ENCODE measurements at places on chromosomes 11 and 22.

DNA sequence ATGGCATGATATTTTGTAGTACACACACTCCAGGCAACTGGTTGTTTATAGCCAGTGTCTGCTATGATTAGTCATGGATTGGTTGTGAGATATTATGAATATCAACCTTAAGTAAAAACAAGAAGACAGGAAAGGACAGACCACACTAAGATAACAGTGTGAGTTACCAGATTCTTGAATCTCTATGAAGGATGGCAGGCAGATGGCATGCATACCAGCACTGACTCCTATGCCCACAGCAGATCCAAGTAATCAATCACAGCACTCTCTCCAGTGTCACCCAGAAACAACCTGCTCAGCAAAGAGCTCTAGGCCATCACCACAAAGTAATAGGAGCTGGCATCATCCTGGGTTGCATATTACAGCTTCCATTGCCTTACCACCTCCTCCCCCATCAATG, 116.6 kb downstream of the GALNT18 start:
- DNase-seq: no peak

DNA sequence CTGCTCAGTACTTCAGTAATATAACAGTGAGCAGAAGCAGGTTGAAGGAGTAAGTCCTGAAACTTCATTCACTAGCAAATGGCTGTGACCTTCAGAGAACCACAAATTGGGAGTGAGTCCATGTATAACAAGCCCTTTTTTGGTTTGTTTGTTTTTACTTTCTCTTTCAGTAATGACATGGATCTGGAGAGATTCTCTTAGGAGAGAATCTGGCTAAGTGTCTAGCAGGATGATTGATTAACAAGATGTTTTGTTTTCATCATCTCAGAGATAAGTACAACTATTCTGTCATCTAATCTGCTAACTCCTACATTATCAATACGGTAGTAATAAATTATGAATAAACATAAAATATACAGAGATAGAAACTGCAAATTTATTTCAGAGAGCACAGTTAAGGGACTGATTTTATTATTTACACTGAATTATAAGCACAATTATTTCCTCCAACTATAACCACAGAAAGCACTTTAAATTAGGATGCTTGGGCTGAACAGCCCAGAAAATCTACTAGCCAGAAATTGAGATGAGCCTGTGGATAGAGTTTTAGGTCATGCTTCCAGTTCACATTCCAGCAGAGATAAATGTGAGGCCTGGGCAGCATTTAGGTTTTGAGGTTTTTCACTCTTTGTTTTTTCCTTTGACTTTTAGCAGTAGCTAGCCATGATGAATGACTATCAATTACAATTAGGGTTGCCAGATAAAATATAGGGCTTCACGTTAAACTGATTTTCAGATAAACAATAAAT, 429.3 kb upstream of the FAT3 start:
- DNase-seq: no peak

- no peak for DNase-seq
These were observed 23.3 kb upstream of the EIF3D start for GRCh38 chr22:36552289-36552688.

- no peak for DNase-seq
These were observed 2.0 kb downstream of the NAA40 start for GRCh38 chr11:63940786-63941185.

DNA sequence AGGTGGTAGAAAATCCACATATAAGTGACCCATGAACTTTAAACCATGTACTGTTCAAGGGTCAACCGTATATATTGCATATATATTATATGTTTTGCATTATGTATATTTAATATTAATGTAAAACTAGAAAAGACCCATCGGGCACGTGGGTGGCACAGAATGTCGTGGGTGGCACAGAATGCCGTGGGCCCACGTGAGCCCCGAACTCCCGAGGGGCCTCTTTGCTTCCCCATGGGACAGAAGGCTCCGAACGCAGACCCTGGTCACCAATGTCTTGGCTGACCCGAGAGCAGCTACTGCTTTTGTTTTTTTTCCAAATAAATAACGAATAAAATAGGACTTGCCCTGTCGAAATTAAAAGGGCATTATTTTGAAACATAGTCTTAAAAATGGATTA, 415.4 kb downstream of the BRD1 start:
- DNase-seq: no peak

DNA sequence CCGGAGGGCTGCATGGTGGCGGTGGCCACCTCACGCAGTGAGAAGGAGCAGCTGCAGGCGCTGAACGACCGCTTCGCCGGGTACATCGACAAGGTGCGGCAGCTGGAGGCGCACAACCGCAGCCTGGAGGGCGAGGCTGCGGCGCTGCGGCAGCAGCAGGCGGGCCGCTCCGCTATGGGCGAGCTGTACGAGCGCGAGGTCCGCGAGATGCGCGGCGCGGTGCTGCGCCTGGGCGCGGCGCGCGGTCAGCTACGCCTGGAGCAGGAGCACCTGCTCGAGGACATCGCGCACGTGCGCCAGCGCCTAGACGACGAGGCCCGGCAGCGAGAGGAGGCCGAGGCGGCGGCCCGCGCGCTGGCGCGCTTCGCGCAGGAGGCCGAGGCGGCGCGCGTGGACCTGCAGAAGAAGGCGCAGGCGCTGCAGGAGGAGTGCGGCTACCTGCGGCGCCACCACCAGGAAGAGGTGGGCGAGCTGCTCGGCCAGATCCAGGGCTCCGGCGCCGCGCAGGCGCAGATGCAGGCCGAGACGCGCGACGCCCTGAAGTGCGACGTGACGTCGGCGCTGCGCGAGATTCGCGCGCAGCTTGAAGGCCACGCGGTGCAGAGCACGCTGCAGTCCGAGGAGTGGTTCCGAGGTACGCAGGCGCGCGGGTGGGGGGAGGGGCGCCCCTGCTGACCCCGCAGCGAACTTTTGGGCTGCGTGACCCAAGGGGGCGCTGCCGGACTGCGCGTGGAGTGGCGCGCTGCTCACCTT, 670 bp downstream of the NEFH start:
- DNase-seq: peak; percentile 85

DNA sequence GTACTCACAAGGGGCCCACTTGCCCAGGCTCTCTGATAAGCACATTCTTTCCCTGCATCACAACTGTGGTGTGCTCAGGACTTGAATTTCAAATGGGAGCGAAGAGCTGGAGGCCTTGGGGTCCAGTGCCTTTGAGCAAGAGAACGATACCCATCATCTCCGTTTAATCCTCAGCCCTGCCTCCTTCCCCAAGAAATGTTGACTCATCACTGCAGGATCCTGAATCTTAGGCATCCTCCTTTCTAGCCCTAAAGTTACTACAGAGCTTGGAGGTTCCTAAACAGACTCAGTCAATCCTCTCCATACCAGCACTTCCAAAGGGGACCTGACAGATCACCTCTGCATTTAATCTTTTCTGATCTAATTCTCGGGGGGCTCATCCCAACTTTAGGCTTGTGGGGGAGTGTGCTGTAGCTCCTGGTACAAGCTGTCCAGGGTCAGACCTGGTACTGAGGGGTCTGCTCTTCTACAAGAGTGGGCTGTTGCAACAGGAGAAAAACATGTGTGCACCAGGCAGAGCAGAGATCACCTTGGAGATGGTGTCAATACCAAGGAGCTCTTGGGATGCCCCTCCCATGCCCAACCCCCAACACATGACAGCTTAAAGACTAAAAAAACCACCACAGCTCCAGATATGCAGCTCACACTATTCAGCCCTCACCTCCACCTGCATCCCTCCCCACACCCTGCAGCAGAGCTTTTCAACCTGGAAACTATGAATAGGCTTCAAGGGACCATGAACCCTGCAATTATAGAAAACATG, 3.9 kb upstream of the PRG2 start:
- no peak for DNase-seq

- no peak for DNase-seq
These were observed 89.5 kb downstream of the RNF169 start for GRCh38 chr11:74838188-74838587.

- DNase-seq: no peak
These were observed 92.9 kb downstream of the NELL1 start for GRCh38 chr11:20762116-20762844.

GRCh38 chr11:125433454-125434121, 62.5 kb downstream of the FEZ1 start:
- DNase-seq: peak; percentile 44

GRCh38 chr11:48683226-48683720, 194.7 kb downstream of the OR4A47 start:
- no peak for DNase-seq

DNA sequence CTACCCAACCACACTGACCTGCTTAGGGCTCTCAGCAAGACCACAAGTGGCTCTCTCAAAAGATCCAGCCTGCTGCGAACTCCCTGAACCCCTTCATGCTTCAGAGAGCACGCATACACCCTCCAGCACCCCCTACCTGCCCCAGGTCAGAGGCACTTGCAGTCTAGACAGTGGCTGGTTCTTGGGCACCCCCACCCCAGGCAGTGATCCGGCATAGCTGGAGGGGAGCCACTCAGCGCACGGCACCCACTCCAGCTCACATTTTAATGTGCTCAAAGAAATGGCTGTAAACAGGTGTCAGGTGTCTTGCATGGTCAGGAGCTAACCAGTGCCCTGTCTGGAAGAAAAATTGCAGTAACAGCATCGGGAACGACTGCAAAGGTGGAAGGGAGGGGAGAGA, 140.8 kb downstream of the PKNOX2 start:
- DNase-seq: no peak

- no peak for DNase-seq
These were observed 12.6 kb downstream of the DIXDC1 start for GRCh38 chr11:111949519-111950426.

- no peak for DNase-seq
These were observed 79.5 kb upstream of the ZBED5 start for GRCh38 chr11:10937385-10937771.

- DNase-seq: peak; percentile 85
These were observed 36.3 kb upstream of the CFAP300 start for GRCh38 chr11:102010776-102011494.

DNA sequence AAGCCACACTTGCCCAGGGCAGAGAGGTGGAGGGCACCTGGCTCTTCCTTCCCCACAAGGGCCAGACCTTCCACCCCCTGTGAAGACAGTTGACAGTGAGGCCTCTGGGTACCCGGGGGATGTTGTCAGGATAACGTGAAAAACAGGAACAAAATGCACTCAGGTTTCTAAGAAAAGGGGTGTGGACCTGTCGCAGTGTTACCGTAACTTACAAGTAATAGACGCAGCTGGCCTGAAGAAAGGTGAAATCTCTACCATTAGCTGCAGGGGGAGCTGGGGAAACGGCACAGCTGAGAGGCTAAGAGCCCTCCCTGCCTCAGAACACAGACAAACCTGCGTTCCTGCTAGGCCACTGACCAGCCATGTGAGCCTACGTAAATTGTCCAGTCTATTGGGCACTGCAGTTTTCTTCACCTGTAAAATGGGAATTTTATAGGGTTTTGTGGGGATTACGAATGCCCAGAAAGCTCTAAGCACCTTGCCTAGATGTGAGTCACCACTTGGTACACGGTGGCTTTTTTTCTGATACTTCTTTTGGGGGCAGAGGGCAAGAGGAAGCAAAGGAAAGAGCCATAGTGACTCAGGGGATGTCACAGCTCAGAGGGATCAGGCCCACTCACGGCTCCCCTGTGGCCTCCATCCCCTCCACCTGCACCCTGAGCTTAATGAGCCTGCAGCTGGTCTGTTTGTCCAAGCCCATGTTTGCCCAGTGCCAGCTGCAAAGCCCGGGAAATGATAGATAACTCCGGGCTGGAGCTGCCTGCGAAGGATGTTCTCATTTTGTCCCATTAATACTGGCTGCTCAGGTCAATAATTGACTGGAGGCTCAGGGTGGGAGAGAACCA, 18.4 kb upstream of the CABP7 start:
- DNase-seq: peak; percentile 55

Measured in foreskin fibroblast (primary cell).